ENCODE measurements at places on chromosomes 7 and 10. TPM values are rescaled to one million over a fixed set of nuclear protein-coding genes. Genes with fewer than 3 reads are reported as not detected.

DNA sequence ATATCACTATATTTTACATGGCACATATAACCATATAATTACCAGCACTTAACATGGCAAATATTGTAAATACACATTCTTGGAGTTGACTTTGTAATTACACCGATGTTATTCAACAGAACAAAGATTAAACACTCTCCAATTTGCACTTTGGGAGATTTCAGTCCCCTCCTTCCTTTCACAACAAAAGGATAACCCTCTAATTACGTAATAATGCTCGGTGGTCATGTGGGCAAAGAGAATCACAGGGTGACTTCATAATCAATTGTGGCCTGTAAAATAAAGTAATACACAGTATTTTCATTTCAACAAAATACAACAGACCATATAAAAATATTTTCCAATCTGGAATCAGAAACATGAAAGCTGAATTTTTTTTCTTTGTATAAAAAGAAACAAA, 73.2 kb downstream of the RHOBTB1 start:
- DNase-seq, result no peak

GRCh38 chr10:126583552-126584200, 86.8 kb downstream of the C10orf90 start:
- no peak for DNase-seq

DNA sequence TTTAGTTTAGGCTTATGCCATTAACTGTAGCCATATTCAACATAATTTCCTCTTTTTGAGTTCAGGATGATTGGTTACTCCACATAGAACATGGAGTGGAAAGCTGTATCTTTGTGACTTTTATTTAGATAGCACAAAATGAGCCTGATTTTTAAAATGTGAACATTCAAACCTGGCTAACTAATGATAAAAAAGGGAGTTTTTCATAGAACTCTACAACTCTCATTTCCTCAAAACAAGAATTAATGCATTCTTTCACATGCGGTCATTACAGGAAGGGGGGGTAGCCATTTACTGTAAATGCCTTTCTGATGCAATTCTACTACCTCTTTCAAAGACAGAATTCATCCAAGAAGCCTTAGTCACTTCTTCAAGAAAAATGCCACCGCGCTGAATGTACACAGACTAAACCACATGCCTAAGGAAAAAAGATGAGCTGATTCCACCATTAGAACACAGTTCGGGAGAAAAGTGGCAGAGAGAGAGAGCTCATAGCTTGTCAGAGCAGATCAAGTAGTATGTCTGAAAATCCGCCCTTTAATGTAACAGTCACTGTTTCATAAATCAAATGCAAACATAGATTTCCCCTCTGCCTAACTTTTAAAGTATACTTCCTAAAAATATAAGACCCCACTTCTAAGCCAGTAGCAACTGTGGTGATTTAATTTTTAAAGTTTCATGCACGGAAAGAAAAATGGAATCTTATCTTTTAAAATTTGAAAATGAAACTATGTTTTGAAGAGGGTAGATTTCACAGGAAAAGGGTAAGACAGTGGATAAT, 226.4 kb upstream of the KLF14 start:
- no peak for DNase-seq

- peak; percentile 91 for DNase-seq
These were observed 12.6 kb upstream of the CDH23 start for GRCh38 chr10:71383972-71384687.

- no peak for DNase-seq
These were observed 1528.8 kb upstream of the LRRTM3 start for GRCh38 chr10:65396997-65397396.

Gene AGR2
- total RNA-seq, result not detected

Gene TUBB8
- total RNA-seq, result not detected

- no peak for DNase-seq
These were observed 6.9 kb downstream of the KPNA7 start for GRCh38 chr7:99201027-99201426.

DNA sequence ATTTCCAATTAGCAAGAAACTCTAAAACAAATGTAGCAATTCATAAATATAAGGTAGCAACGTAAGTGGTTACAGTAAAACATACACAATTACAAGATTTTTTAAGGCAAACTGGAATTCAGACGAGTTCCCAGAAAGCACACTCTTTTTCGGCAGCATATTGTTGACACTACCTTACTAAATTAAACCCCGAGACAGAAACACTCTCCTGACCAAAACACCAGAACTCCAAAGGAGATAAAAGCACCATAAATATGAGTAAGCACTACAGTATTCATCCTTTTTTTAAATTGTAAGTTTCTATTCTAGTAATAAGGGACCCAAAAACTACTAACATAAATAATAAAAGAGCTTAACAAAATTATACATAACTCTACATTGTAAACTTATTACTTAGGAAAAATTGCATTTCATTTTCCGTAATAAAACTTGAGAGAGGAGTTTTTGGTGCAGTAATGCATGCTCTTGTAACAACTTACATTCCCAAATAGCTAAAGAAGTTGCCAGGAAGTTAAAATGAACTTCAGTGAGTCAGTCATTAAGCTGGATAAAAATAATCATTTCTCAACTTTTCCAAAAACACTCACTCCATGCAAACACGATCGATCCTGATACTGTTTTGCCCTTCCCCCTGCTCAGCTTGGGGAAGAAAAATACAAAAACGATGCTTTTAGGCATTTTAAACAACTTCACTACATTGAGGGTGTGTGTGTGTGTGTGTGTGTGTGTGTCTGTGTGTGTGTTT, 2.0 kb downstream of the PIP4K2A start:
- no peak for DNase-seq
